Stimulated activated CD8-positive, alpha-beta memory T cell treated with anti-CD3 and anti-CD28 coated beads, Interleukin-2, amount 100 ng/mL, for 1 hour (primary cell): ENCODE measurements at places on chromosomes 1 and 21.

DNA sequence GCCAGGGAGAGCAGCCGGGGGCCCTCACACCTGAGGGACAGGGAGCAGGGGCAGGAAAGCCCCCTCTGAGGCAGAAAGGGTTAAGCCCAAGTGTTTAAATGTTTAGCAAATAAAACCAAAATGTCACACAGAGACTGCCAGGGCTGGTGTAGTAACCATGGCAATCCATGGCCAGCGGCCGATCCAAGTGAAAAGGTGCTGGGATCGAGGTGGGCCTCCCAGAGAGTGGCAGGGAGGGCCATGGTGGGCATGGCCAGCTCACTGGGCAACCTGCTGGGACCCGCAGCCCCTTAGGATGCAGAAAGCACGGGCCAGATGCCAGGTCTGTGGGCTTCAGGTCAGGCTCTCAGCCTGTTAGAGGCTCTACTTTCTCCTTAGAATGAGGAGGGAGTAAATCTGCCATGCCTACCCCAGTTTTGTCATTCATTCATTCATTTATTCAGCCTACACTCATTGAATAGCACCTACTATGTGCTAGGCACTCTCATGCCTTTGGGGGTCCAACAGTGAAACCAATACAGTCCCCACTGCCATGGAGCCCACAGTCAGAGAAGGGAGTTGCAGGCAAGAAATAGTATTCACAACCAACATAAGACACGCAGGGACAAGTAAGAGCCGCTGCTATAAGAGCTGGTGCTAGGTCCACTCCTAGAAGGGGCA, 56.1 kb downstream of the KCNN3 start:
- no peak for DNase-seq

GRCh38 chr1:154799188-154799587, 70.9 kb downstream of the KCNN3 start:
- no peak for DNase-seq

GRCh38 chr1:6152181-6152580, 27.9 kb downstream of the CHD5 start:
- DNase-seq = no peak

DNA sequence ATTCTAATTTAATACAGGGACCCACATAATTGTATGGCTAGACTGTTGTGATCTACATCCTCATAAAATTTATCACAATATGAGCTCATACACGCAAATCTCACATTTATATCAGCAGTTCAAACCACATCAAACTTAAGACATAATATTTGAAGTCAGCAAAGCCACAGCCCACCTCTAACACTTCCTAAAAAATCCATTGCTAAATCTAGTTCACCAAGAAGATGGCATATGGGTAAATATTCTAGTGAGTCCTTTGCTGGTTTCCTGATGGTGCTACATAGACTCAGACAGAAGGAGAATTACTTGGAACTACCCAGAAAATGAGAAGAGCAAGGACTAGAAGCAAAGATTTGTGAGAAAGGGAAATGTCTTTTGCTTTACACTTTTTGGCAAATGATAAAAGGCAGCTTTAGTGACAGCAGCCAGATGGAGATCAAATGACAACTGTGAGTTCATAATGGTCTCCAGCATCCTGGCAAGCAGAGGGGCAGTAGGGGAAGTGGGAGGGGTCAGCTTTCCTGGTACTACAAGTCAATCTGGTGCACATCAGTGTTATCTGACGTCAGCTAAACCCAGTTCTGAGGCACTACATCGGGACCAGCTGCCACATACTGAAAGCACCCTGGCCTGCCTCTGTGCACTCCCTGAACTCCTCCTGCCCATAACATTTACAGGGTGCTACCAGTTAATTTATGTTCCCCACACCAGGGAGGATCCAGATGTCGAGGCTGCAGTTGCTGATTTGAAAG, 10.6 kb upstream of the GADD45A start:
- DNase-seq = no peak

GRCh38 chr1:229340496-229340895, 2.4 kb downstream of the CCSAP start:
- no peak for DNase-seq

DNA sequence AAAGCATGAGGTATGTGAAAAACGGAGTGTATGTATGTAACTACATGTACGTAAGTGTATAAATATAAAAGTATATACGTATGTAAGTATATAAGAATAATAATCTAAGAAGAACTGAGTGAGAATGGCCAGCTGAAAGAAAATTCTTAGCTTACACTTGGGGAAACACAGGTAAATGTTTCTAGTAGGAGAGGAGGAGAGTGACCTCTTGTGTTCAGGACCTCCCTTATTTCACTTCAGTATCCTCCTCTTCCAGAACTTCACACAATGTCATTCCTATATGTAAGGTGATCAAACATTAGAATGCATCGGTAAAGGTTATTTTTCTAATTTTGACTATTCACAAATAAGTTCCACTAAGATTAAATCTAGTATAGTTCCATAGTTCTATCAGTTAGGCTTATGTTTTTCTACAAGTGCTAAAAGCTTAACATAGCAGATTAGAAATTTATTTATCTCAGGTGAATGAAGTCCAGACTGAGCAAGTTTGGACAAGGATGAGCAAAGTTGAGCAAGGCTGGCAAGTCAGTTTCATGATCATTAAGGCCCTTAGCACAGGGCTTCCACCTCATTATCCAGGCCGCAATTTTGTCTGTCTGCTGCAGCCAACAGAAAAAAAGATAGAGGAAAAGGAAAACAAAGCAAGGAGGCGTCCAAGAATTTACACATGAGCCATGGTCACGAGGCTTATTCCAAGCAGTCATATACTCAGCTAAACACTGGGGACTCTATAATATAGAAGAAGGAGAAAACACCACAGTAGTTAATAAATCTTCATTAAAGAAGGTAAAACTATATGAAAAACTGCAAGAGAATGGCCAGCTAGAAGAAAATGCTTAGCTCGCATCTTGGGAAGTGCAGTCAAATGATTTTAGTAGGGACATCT, 7.1 kb upstream of the MROH9 start:
- DNase-seq = no peak

GRCh38 chr1:107954719-107955415, 10.1 kb downstream of the VAV3 start:
- DNase-seq = no peak

DNA sequence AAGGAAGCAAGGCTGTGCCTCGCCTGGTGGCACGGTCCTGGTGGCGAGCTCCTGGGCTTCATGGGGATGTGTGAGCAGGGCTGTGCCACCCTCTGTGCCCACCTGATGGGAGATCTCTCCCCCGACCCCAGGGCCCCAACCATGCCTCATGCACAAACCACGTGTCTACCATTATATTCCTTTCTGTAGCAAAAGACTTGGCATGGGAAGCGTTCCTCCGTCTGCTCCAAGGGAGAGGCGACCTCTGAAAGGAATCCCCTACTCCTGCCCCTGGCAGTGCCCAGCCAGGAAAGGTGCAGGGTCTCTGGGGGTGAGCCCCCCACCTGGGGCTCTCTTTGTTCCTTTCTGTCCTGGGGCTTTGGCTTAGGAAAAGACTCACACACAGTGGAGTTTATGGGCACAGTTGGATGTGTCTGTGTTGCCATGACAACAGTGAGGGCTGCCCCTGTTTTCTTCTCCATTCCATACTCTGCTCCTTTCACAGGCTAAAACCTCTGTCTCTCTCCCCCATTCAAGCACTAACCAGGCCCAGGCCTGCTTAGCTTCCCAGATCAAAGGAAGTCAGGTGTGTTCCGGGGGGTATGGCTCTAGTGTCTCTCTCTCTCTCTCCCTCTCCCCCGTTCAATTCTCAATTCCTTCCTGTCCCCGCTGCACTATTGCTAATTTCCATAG, 21.4 kb upstream of the LRRN2 start:
- DNase-seq = no peak

DNA sequence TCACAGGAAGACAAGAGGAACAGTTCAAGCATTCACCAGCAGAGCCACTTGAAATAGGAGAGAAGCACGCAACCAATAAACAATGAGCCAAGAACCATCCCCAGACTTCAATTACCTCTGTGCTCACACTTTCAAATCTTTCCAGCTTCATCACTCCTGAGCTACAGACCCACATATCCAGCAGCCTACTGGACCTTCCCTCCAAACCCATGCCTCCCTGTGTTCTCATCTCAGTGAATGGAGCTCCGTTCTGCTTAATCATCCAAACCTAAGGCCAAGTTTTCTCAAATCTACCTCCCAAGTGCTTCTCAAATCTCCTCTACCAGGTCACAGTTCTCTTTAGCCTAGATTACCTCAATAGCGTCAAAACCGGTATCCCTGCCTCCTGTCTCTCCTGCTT, 3.7 kb downstream of the PEF1 start:
- DNase-seq = no peak

- DNase-seq = no peak
These were observed 53.8 kb upstream of the PPP2R5A start for GRCh38 chr1:212231372-212231771.

DNA sequence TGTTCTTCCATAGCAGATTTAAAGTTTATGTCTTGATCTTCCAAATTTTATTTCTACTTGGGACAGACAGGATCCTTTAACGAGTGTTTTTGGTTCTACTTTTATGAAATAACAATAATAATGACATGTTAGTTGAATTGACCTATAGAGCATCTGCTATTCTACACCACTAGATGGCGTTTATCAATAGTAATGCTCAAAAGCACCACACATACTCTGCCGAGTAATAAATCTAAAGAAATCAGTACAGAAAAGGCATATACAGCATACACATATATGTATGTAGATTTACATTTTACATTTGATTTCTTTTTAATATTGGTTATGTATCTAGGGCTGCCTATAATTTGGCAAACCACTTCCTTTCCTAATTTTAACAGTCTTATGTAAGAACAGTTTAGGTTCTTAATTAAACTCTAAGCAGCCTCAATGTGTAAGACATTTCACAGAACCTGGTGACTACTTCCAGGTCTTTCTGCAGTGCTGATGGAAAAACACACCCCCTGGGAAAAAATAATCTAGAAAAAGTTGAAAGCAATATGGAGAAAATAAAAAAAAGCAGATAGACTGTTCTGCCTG, 5.9 kb upstream of the SIPA1L2 start:
- no peak for DNase-seq

- no peak for DNase-seq
These were observed 102.4 kb upstream of the ZNF281 start for GRCh38 chr1:200512191-200512590.

- no peak for DNase-seq
These were observed 24.3 kb downstream of the DDAH1 start for GRCh38 chr1:85440612-85441011.

- no peak for DNase-seq
These were observed 102.5 kb upstream of the COA6 start for GRCh38 chr1:234270581-234271242.

DNA sequence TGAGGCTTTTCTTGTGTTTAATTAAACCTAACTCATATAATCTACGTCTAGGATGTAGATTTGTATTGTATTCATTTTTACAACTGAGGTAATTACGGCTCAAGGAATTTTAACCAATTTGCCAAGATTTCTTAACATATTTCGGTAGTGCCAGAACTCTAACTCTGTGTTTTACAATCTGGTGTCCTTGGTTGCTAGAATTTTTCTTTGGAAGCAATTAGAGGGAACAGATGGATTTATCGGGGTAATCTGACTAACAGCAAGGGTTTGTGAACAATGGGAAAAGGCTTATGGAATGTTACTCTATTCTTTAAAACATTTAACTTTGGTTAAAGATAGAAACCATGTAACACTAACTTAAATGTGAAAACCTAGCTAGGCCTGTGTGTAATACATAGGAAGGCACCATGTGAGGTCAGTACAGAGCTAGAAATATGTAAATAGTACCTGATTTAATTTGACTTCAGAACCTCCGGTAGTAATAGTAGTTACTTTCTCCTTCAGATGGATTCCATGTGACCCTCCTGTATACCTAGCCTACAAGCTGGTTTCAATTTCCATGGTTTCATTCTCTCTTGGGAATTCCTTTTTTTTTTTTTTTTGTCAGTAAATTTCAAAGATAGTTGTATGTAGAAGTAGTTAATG, 1.2 kb downstream of the MTF2 start:
- no peak for DNase-seq

GRCh38 chr1:177427811-177428210, 257.1 kb downstream of the BRINP2 start:
- no peak for DNase-seq

- no peak for DNase-seq
These were observed 110.8 kb upstream of the GADD45A start for GRCh38 chr1:67574221-67574620.

GRCh38 chr1:81679942-81680341, 120.8 kb upstream of the ADGRL2 start:
- DNase-seq = no peak

GRCh38 chr1:158654571-158654970, 31.9 kb downstream of the SPTA1 start:
- DNase-seq = no peak

GRCh38 chr1:53166366-53166765, 23.9 kb upstream of the SLC1A7 start:
- no peak for DNase-seq

GRCh38 chr1:248730507-248731335, 24.8 kb downstream of the LYPD8 start:
- no peak for DNase-seq

DNA sequence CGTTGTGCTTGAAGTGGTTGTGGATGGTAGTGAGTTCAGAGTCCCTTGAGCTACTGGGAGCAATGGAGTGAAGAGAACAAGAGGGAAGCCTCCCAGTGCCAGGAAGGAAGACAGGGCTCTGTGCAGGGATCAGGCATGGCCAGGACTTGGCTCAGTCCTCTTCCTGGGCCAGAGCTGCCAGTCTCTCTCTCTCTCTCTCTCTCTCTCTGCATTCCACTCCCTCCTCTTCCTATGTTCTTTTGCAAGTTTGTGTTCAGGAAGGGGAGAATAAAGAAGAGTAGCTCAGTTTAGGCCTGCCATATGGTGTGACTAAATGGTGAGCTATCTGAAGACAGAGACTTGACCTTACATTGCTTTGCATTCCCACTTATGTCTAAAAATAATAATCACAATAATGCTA, 20.5 kb upstream of the RPTN start:
- no peak for DNase-seq

- no peak for DNase-seq
These were observed 29.0 kb downstream of the ETS2 start for GRCh38 chr21:38834725-38835124.

- no peak for DNase-seq
These were observed 485.3 kb upstream of the PTBP2 start for GRCh38 chr1:96236156-96236739.

DNA sequence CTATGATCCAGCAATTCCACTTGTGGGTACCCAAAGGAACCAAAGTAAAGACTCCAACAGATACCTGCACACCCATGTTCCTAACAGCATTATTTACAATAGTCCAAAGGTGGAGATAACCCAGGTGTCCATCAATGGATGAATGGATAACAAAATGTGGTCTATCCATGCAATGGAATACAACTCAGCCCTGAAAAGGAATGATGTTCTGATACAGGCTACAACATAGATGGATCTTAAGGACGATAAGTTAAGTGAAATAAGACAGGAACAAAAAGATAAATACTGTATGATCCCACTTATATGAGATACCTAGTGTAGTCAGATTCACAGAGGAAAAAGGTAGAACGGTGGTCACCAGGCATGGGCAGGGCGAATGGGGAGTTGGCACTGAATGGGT, 69.7 kb downstream of the GNG4 start:
- DNase-seq = no peak

GRCh38 chr21:26406526-26406925, 166.6 kb downstream of the CYYR1 start:
- no peak for DNase-seq

GRCh38 chr1:90936061-90936460, 85.8 kb downstream of the ZNF644 start:
- no peak for DNase-seq

- no peak for DNase-seq
These were observed 28.8 kb downstream of the SHISA4 start for GRCh38 chr1:201917362-201918033.
